Activated CD4-positive, alpha-beta T cell treated with anti-CD3 and anti-CD28 coated beads, Interleukin-2, amount 10 ng/mL, durations not matched to agents 24 days and 14 days (primary cell): ENCODE measurements at places on chromosomes 3 and 15.

GRCh38 chr15:92109191-92109873 is 255.8 kb downstream of the SLCO3A1 start:
- DNase-seq, result no peak
- H3K36me3 ChIP-seq, result peaks cover 1% of the 10 kb centered on the region
- no peaks in the 10 kb centered on the region for H3K27me3 ChIP-seq
- no peak overlapping the region for H3K27ac ChIP-seq
- no peaks in the 10 kb centered on the region for H3K4me1 ChIP-seq
- no peak overlapping the region for H3K4me3 ChIP-seq

DNA sequence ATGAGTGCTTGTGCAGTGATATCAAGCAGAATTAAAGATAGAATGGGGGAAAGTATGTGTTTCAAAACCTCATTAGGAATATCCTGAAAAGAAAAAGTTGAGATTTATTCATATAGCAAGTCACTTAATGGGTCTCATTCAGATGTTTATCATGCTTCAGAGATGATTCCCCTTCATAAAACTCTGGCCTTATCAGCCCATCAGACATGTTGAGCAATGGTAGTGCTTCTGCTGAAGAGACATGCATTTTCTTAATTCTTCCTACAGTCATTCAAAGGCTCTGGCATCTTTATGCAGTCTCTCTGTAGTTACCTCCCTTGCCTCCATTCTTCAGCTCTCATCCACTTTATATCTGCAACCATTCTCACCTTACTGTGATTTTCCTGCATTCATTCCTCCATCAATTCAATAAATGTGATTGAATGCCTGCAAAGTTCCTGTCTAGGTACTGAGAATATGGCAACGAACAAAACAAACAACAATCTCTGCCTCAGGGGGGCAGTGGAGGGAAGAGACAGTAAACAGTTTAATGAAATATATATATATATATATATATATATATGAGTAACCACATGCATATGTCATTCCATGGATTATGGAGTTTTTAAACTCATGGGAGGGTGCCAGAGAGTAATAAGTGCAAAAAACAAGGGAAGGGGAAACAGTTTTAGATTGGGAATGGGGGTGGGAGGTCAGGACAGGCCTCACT is 138.5 kb downstream of the NECTIN3 start:
- no peak for DNase-seq
- H3K4me3 ChIP-seq, result no peak overlapping the region
- H3K4me1 ChIP-seq, result no peaks in the 10 kb centered on the region
- H3K27ac ChIP-seq, result no peak overlapping the region

- no peak overlapping the region for H3K27ac ChIP-seq
- DNase-seq, result no peak
- H3K27me3 ChIP-seq, result no peaks in the 10 kb centered on the region
- H3K4me1 ChIP-seq, result no peaks in the 10 kb centered on the region
- H3K4me3 ChIP-seq, result no peak overlapping the region
- no peaks in the 10 kb centered on the region for H3K36me3 ChIP-seq
Observed at GRCh38 chr3:41679374-41679773, 282.5 kb downstream of the ULK4 start.

GRCh38 chr15:94348084-94348483 is 116.7 kb downstream of the MCTP2 start:
- H3K36me3 ChIP-seq, result peaks cover 34% of the 10 kb centered on the region
- H3K4me3 ChIP-seq, result no peak overlapping the region
- peaks cover 4% of the 10 kb centered on the region for H3K4me1 ChIP-seq
- no peak for DNase-seq

GRCh38 chr3:136831461-136831860 is 12.5 kb downstream of the SLC35G2 start:
- DNase-seq, result no peak
- H3K36me3 ChIP-seq, result peaks cover 2% of the 10 kb centered on the region
- no peak overlapping the region for H3K4me3 ChIP-seq

- peaks cover 33% of the 10 kb centered on the region for H3K27me3 ChIP-seq
- peak overlapping the region; percentile 87 for H3K4me3 ChIP-seq
- H3K4me1 ChIP-seq, result peaks cover 23% of the 10 kb centered on the region
- peak overlapping the region; percentile 43 for H3K27ac ChIP-seq
- DNase-seq, result no peak
Observed at GRCh38 chr15:78565951-78566774, 843 bp downstream of the CHRNA5 start.
